Activated CD4-positive, alpha-beta memory T cell treated with anti-CD3 and anti-CD28 coated beads for 36 hours (primary cell): ENCODE measurements at places on chromosomes 3 and 15. TPM values are rescaled to one million over a fixed set of nuclear protein-coding genes. Genes with fewer than 3 reads are reported as not detected.

The AP3B2 gene
- 0.40 TPM for total RNA-seq

The CAV3 gene
- not detected for total RNA-seq

The WDR48 gene
- 38.5 TPM for total RNA-seq

The GOLGA6L4 gene
- 0.92 TPM for total RNA-seq

The IL20RB gene
- total RNA-seq: 0.80 TPM

GRCh38 chr3:191528589-191528988, 67.6 kb downstream of the PYDC2 start:
- DNase-seq: no peak

DNA sequence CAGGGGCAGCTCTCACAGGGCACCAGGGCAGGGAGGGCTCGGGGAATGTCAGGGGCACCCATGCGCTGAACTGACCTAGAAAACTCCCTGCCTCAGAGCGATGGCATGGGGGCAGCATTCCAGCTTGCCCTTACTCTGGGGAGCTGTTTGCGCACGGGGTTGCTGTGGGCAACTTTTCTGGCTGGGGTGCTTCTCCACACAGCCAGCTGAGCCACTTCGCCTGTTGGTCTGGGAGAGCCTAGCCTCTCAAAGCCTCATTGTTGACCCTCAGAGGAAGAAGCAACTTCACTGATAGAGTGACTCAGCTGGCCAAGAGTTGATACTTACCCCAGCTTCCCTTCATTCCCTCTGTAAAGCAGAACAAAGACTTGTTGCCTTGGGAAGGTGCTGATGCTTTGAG, 42.6 kb upstream of the MRPS22 start:
- no peak for DNase-seq

- DNase-seq: no peak
These were observed 18.2 kb downstream of the EIF3J start for GRCh38 chr15:44554934-44555723.

- no peak for DNase-seq
These were observed 70.4 kb downstream of the UMPS start for GRCh38 chr3:124800511-124801258.

DNA sequence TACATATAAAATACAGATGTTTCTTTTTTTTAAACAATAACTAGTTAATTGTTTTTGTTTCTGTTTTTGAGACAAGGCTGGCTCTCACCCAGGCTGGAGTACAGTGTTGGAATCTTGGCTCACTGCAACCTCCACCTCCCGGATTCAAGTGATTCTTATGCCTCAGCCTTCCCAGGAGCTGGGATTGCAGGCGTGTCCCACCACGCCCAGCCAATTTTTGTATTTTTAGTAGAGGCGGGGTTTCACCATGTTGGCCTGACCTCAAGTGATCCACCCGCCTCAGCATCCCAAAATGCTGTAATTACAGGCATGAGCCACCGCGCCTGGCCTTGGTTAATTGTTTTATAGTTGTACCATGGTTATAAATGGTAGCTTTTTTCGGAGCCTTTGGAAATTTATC, 72.3 kb downstream of the PIAS1 start:
- DNase-seq: no peak

DNA sequence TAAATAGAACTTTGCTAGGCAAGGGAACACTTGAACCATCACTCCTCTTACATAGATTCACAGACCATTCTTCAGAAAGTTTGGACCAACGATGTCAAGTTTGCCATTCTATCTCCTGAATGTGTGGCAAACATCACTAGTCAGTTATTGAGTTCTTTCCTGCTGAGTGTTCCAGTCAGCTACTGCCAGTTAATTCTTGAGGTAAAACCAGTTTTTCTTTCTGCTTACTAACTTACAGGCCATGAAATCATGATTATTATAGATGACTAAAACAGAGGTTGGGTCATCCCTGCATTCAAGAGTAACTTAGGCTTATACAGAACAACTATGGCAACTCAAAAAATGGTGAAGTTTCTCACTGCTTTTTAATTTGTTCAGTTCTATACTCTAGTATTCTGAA, 88.2 kb downstream of the AP4E1 start:
- no peak for DNase-seq

DNA sequence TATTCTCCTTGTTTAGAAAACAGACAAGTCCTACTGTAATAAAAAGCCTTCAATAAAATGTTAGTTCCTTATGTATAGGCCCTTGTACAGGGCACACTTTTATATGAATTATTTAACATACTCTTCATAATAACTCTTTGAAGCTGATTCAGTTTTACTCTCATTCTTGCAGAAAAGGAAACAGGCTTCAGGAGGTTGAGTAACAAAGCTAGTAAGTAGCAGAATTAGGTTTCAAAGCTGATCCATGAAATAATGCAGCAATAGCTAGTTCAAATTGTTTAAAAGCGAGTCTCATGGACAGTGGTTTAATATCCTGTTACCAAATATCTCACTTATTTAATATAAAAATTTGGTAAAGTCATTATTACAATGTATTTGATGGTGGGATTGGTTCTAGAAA, 25.0 kb downstream of the TCF12 start:
- no peak for DNase-seq

- no peak for DNase-seq
These were observed 72.4 kb downstream of the CRYGS start for GRCh38 chr3:186471771-186472170.

DNA sequence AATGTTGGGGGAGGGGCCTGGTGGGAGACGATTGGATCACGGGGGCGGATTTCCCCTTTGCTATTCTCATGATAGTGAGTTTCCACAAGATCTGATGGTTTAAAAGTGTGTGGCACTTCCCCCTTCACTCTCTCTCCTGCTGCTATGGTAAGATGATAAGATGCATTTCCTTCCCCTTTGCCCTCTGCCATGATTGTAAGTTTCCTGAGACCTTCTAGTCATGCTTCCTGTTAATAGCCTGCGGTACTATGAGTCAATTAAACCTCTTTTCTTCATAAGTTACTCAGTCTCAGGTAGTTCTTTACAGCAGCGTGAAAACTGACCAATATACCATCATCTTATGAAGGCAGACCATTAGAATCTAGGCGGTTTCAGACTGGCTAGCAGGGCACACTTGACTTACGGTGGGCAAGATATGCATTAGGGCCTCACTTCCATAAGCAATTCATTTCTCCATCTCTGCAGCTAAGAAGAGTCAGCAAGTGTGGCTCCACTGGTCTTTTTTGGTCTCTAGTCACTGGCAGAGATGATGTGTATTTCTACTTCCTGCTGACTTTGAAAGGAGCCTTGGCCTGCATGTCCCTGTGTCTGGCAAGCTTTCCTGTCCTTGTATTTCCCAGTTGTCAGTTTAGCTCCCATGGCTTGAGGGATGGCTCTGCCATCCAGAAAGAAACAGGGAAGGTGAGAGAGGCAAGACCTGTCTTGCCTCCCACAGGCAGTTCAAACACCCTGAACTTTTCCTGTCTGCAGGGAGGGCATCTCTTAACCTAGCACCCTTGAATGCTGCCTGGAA, 109.0 kb upstream of the ADAMTS9 start:
- DNase-seq: no peak

DNA sequence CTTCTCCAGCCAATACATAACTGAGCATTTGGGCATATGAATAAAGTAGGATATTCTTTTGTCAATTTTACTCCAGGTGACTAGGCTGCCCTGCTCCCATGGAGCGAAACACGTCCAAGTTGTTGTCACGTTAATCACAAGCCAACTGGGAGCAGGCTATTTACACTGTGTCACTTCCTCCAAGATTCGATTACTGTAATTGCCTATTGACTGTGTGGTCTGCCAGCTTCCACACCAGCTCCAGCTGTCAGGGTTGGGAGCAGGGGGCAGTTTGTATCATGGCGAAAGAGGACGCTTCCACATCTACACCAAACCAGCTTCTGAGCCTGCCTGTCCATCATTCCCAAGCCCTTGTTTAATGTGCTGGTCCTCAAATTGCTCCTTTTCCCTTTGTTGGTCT, 89.2 kb upstream of the RORA start:
- DNase-seq: no peak

- no peak for DNase-seq
These were observed 16.9 kb upstream of the FAM98B start for GRCh38 chr15:38436993-38437392.

GRCh38 chr15:45263854-45264253, 11.8 kb downstream of the SLC28A2 start:
- DNase-seq: no peak

DNA sequence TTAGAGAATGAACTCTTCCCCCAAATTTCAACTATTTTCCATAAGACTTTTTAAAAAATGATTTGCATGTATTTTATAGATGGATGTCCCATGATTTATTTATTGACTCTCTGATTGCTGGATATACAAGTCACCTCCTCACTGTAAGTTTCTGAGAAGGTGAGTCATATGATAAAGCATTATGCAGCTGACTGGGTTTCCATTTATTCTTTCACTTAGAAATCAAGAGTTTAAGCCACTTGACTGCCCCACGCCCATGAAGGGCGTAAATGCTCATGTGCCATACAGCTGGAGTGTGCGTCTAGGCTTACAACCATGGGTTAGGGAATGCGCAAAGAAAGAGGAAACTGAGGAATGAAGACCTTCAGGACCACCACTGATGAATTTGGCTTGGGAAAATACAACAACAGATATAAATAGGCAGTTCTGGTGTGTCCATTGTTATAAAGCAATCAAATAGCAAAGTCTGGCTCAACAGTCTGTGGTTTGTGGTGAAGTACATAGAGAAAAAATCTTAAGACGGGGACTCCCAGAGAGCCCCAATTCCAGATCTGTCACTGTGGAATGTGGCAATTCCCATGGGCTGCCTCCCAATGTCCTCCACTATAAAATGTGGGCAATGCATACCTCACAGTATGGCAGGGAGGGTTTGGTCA, 20.3 kb downstream of the SLCO2A1 start:
- DNase-seq: no peak
